CD4-positive, alpha-beta T cell treated with Interleukin-15 for 4 hours (primary cell): ENCODE measurements at places on chromosomes 11 and 22.

GRCh38 chr11:45270946-45271716 is 15.0 kb downstream of the SYT13 start:
- DNase-seq = no peak

- DNase-seq = no peak
These were observed 73.9 kb upstream of the TENM4 start for GRCh38 chr11:79514695-79515094.

GRCh38 chr11:93653080-93653479 is 8.4 kb upstream of the CEP295 start:
- no peak for DNase-seq

GRCh38 chr22:16963189-16963945 is 44.7 kb downstream of the GAB4 start:
- DNase-seq = no peak

GRCh38 chr11:29214833-29215232 is 802.0 kb downstream of the KCNA4 start:
- no peak for DNase-seq

DNA sequence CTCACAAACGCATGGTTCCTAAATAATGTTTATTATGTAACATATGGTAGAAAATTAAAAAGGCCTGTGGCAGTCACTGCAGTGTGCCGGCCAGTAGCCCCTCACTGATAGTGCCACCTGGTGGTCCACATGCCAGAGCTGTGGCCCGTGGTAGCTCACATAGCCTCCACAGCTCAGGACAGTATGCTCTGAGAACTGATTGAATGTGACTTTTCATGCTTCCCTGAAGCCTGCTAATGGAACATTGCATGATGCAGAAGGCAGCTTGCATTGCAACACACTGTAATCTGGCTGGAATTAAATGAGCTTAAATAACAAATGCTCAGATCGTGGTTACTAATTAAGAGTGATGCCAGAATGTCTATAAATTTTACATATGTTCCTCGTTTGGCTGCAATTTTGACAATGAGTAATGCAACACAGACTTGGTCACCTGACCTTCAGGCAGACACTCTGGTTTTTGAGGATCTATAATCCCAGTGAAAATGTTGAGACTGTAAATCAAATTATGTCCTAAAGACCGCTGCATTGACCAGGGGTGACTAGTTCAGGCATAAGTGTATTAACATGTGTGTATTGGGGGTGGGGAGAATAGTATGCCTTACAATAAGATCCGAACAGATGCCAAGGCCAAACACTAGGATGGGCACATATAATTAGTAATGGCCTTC is 566.4 kb downstream of the METTL15 start:
- DNase-seq = no peak

- DNase-seq = no peak
These were observed 59.6 kb downstream of the FLRT1 start for GRCh38 chr11:64095273-64095817.

GRCh38 chr22:30821863-30822215 is 127.2 kb downstream of the OSBP2 start:
- DNase-seq = no peak

GRCh38 chr22:39206491-39206890 is 38.3 kb downstream of the PDGFB start:
- no peak for DNase-seq
